Vagina (tissue), 2 donors: ENCODE measurements at places on chromosomes 12 and 14. TPM values are rescaled to one million over a fixed set of nuclear protein-coding genes. Genes with fewer than 3 reads are reported as not detected.

The CLEC6A gene
- total RNA-seq = not detected

The DCN gene
- total RNA-seq = 1,553 TPM

DNA sequence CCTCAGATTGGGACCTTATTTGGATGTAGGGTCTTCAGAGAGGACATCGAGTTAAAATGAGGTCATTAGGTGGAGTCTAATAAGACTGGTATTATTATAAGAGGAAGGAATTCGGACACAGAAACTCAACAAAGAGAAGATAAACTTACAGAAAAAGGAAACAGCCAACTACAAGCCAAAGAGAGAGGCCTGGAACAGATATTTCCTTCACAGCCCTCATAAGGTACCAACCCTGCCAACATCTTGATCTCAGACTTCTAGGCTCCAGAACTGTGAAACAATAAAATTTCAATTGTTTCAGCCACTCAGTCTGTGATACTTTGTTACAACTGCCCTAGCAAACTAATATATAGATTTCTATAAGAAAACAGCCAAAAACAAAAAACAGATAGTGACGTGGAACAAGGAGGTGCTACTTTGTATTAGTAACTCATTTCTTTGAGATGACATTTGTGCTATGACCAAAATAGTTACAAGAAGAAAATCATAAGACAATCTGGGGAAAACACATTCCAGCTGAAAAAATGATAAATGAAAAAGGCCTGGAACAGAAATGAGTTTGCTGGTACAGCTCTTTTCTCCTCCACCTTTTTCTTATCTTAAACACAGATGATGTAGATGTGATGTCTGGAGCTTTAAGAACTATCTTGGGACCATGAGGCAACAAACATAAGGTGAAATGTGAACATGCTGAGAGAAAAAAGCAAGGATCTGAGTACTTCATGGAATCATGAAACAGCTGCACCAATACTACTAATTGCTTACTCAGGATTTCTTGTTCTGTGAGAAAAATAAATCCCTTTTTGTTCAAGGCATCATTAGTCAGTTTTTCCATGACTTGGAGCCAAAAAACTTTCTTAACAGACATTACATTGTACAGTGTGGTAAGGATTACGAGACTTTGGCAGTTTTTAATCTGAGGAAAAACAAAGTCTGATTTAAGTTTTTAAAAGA, 243.2 kb downstream of the ANO6 start:
- H3K27ac ChIP-seq = no peak overlapping the region
- no peaks in the 10 kb centered on the region for H3K36me3 ChIP-seq
- H3K4me1 ChIP-seq = no peaks in the 10 kb centered on the region
- no peaks in the 10 kb centered on the region for H3K27me3 ChIP-seq
- DNase-seq = no peak
- no peak overlapping the region for H3K4me3 ChIP-seq

DNA sequence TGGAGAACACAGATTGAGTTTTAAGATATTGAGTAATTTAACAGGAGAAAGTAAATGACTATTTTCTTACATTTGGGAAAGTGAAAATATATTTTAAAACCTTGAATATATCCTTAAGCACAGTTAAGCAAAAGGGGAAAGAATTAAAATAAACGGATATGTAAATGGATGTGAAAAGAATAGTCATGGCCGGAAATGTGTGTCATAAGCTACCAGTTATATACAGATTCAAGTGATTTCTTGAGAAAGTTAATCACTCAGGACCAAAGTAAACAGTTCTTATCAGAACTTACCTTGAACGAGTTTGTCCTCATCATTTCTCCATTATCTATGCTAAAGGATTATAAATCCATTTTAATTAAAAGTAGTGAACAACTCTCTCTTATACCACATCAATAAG, 33.4 kb downstream of the C12orf75 start:
- no peaks in the 10 kb centered on the region for H3K36me3 ChIP-seq
- peaks cover 7% of the 10 kb centered on the region for H3K4me1 ChIP-seq
- H3K27me3 ChIP-seq = no peaks in the 10 kb centered on the region
- H3K27ac ChIP-seq = no peak overlapping the region
- H3K4me3 ChIP-seq = no peak overlapping the region
